ENCODE measurements at places on chromosomes 2 and 18. TPM values are rescaled to one million over a fixed set of nuclear protein-coding genes. Genes with fewer than 3 reads are reported as not detected.

TMEM200C gene
- not detected for total RNA-seq

CNGA3 gene
- not detected for total RNA-seq

ADCYAP1 gene
- not detected for total RNA-seq

TMEM17 gene
- 0.21 TPM for total RNA-seq

IKZF2 gene
- total RNA-seq = 1.7 TPM

FBXO48 gene
- 1.1 TPM for total RNA-seq

NRP2 gene
- total RNA-seq = 2.8 TPM

NFE2L2 gene
- 63.8 TPM for total RNA-seq

CRYBA2 gene
- not detected for total RNA-seq

ABCB11 gene
- total RNA-seq = not detected

FTCDNL1 gene
- total RNA-seq = 3.8 TPM

TCF7L1 gene
- total RNA-seq = 0.07 TPM

IL1RL1 gene
- 0.43 TPM for total RNA-seq

ALK gene
- not detected for total RNA-seq

CPLX4 gene
- total RNA-seq = not detected

SGO2 gene
- total RNA-seq = 40.0 TPM

SCYGR4 gene
- total RNA-seq = not detected

FNDC4 gene
- total RNA-seq = not detected

MYO7B gene
- total RNA-seq = 0.41 TPM

MEIS1 gene
- not detected for total RNA-seq

ST8SIA3 gene
- total RNA-seq = not detected

RGPD3 gene
- total RNA-seq = not detected

SCTR gene
- total RNA-seq = not detected

SERPINB13 gene
- not detected for total RNA-seq

UGT1A8 gene
- not detected for total RNA-seq

POTEJ gene
- not detected for total RNA-seq

SIX3 gene
- not detected for total RNA-seq

PLCL1 gene
- 3.5 TPM for total RNA-seq

TYMS gene
- total RNA-seq = 325 TPM

UGT1A4 gene
- not detected for total RNA-seq

CDH2 gene
- total RNA-seq = not detected

CERKL gene
- 0.14 TPM for total RNA-seq

FOXI3 gene
- not detected for total RNA-seq

UNC80 gene
- total RNA-seq = not detected

C2orf76 gene
- 11.1 TPM for total RNA-seq

UGT1A10 gene
- total RNA-seq = not detected

RAB3GAP1 gene
- 55.5 TPM for total RNA-seq

HTR2B gene
- not detected for total RNA-seq

COA5 gene
- 37.8 TPM for total RNA-seq

Measured in activated naive CD4-positive, alpha-beta T cell treated with anti-CD3 and anti-CD28 coated beads for 36 hours (primary cell).